ENCODE measurements at places on chromosomes 3 and 15.

DNA sequence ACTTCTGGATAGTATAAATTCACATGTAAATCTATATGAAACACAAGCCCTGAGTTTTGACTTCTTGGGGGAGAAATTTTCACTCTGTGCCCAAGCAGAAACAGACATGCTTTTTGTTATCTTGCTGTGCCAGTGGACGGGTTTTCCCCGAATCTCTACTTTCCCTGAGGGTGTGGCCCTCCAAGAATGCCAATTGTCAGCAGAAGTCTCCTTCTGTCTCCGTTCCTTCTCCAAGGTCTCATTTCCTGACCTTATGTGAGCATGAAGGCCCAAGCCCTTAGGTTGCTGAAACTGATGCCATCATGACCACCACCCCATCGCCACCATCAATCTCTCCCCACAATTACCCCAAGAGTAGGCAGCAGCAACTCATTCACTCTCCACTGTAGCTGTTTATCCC is 253.8 kb downstream of the XXYLT1 start:
- DNase-seq: no peak

- no peak for DNase-seq
These were observed 6.9 kb downstream of the MITF start for GRCh38 chr3:69746119-69746518.

DNA sequence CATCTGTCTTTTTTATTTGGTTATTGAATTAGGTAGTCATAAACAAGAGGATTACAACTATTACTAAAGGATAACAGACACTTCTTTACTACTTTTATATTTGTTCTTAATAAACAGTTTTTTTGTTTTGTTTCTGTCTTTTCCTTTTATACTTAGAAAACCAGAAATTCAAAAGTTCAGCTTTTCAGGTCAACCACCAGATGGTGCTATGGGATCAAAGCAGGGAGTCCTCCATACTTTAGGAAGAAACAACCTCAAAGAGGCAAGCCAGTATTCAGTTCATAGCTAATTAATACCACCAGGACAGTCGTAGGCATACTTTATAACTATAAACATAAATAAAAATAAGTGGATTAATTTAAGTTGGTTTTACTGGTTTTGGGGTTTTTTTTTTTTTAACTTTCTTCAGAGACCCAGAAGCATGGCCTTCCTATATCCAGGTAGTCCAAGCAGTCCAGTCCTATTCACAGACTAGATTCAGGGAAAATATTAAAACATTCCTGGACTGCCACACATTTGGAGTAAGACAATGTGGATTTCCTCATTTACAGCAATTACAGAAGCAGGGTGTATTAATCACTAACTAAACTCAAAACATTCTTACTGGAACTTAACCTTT is 16.0 kb upstream of the EID1 start:
- peak; percentile 68 for DNase-seq

DNA sequence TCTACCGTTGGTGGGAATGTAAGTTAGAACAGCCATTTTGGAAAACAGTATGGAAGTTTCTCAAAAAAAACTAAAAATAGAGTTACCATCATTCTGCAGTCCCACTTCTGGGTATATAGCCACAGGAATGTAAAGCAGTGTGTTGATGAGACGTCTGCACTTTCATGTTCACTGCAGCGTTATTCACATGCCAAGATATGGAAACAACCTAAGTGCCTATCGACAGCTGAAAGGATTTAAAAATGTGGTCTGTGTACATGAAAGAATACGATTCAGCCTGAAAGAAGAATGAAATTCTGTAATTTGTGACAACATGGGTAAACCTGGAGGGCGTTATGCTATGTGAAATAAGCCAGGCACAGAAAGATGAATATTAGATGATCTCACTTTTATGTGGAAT is 157.7 kb downstream of the THSD4 start:
- no peak for DNase-seq

DNA sequence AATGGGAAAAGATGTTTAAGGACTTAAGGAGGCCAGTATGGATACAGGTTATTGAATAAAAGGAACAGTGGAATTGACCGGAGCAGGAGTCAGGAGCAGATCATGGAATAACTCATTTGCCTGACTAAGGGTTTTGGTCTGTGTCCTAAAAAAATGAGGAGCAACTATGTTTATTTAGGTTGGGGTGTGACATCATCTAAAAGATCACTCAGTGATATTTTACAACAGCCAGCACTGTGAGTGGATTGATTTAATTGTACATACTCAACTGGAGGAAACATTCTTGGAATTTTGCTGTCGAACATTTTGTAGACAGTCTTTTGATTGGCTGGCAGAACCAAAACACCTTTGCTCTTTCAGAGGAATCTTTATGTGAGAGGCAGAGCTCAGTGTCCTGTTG is 348.6 kb upstream of the CDIN1 start:
- DNase-seq: peak; percentile 30
